ENCODE measurements at places on chromosomes 7 and 10.

- DNase-seq, result no peak
Observed at GRCh38 chr10:87991946-87992345, 128.5 kb downstream of the PTEN start.

DNA sequence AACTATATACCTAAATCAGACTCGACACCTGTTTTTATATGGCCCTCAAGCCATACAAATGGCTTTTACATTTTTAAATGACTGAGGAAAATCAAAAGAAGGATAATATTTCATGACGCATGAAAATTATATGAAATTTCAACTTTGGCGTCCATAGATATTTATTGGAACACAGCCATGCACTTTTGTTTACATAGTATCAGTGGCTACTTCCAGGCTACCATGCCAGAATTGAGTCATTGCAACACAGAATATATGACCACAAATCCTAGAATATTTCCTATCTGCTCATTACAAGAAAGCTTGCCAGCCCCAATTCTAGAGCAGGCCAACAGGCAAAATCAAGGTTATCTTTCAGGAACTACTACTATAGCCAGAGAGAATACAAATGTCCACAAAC lies 29.3 kb downstream of the AFAP1L2 start:
- DNase-seq, result no peak

- DNase-seq, result no peak
Observed at GRCh38 chr10:12906051-12906541, 95.4 kb downstream of the CCDC3 start.

- peak; percentile 7 for DNase-seq
Observed at GRCh38 chr7:141593134-141593533, 41.9 kb downstream of the AGK start.

DNA sequence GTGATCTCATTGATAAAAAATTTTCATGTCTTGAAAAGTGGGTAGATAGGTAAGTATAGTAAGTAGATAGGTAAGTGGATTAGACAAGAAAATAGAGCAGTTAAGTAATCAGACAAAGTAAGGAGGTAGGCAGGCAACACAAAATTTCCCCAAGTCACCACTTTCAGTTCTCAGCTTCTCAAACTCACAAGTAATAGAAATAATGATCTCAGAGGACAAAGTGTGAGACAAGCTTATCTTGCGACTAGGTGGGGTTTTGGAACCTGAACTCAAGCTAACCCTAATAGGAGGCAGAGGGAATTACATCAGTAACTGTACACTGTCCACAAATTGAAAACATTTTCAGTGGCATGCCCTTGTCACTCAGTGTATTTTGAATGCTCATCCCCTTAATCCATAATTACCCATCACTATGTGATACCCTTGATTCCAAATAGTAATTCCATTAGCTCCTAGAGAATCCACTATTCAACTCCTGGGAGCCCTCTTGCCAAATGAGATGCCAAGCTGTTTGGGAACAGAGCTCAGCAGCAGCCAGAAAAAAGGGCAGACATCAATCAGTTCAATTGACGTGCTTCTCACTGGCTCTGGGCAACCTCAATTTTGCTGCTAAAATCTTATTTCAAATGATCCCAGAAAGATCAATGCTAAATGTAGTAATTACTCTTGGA lies 703.2 kb downstream of the XPNPEP1 start:
- DNase-seq, result no peak

DNA sequence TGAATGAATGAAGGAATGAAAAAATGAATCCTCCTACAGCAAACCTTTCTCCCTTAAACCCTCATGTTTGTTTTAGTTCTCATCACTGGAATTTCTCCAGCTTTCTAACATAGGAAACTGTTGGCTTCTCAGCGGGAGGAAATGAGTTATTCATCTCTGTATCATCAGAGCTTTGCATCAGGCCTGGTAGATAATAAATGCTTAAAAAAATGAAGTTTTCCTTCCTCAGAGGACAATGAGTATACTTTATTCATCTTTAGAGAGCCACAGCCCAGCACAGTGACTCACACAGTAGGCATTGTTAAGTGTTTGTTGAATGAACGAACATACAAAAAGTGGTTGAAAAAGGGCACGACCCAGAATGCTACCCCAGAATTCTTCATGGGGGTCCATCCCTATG lies 62.6 kb downstream of the COL13A1 start:
- DNase-seq, result no peak

GRCh38 chr7:132930881-132931280 lies 151.0 kb downstream of the CHCHD3 start:
- no peak for DNase-seq

- DNase-seq, result no peak
Observed at GRCh38 chr10:132209130-132209529, 22.4 kb downstream of the DPYSL4 start.

DNA sequence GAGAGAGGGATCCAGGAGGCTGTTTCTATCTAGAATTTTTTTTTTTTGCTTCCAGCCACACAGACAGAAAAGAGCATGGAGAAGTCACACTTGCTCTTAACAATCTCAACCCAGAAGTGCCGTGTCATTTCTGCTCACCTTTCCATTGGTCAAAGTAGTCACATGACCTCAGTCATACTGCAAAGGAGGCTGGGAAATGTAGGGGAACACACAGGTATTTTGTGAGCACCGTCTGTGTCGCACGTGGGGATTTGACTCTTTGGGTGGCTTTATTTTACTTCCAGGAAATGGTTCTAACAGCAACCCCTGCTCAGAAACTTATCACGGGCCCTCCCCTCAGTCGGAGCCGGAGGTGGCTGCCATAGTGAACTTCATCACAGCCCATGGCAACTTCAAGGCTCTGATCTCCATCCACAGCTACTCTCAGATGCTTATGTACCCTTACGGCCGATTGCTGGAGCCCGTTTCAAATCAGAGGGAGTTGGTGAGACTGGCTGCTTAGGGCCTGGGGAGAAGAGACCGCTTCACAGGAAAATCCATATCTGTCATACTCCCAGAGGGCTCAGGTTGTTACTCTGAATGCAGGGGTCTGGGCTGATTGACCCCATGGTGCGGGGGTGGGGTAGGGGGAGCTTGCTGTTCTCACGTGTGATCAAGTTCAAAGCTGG lies 13.1 kb upstream of the CPA1 start:
- no peak for DNase-seq

- no peak for DNase-seq
Observed at GRCh38 chr7:12137283-12137682, 73.8 kb upstream of the TMEM106B start.

DNA sequence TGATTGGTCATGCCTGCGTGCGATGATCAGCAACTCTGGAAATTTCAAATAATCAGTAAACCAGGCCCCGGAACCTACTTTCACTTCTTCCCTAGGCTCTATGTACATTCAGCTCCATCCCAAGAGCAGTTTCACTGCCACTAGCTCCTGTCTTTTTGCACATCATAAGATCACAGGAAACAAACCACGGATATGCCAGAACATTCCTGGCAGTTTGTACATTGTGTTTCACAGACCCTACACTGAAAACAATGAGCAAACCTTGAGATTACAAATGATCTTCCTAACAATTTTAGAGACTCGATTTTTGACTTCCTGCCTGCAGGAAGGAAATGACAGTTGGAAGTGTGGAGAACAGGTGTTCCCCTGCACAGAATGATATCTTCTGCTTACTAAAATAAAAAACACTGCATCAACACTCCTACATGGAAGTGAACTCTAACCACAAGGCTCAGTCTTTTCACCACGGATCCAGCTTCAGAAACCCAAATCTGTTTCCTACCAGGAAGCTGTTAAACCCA lies 7.6 kb upstream of the TMEM236 start:
- no peak for DNase-seq

DNA sequence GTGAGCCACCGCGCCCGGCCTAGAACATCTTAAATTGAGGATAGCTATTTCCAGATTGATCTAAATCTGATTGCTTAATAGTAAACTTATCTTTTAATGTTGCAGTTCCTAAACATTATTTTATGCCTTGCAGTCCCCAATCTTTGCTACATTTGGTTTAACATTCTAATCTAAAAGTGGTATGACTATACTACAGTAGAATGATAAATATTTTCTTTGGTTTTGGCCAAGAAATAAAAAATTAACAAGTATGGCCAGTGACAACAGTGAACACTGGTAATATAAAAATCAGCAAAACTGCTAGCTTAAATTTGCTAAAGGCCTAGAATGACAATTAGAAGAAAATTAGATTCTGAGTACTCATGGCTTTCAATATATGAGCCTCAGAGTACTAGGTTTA lies 73.5 kb downstream of the CDK6 start:
- no peak for DNase-seq

DNA sequence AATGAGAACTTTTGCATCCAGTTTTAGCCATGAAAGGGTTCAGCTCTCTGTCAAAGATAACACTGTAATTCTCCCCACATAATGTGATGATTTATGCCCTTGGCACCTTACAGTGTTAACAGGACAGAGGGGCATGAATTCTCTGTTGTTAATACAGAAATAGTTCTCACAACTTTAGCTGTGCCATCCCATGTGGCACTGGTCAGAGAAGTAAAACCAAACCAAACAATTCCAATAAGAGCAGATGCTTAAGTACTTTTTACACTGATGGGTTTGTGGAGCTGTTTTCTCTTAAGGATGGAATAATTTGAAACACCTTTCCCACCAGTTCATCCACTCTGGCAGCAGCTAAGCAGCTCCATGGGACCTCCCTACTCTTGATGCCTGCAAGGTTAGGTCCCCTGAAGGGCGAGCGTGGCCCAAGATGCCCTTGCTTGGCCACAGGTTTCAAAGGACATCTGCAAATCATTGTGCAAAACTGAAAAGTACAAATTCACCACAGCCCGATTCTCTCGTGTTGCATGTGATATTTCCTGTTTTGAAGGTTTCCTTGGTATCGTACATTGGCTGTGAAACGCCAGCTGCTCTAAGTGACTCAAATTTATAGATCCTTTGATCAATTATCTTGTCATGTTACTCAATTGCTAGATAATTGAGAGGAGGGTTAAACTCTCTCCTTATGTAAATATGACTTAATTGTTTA lies 82.5 kb upstream of the CREB5 start:
- DNase-seq, result no peak

- no peak for DNase-seq
Observed at GRCh38 chr10:79443338-79444198, 1.9 kb downstream of the ZCCHC24 start.

DNA sequence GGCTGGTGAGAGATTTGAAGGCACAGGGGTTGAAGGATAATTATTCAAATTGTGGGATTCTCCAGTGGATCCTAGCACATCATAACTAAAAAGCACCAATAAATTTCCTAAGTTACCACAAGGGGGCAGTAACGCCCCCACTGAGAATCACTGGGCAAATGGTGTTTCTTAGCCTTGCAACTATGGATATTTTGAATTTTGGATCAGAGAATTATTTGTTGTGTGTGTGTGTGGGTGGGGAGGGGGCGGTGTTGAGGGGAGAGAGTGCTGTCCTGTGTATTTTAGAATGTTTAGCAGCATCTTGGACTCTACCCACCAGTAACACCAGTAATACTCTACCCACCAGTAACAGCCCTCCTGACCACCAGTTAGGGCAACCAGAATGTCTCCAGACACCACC lies 63.3 kb upstream of the PRKG1 start:
- no peak for DNase-seq

DNA sequence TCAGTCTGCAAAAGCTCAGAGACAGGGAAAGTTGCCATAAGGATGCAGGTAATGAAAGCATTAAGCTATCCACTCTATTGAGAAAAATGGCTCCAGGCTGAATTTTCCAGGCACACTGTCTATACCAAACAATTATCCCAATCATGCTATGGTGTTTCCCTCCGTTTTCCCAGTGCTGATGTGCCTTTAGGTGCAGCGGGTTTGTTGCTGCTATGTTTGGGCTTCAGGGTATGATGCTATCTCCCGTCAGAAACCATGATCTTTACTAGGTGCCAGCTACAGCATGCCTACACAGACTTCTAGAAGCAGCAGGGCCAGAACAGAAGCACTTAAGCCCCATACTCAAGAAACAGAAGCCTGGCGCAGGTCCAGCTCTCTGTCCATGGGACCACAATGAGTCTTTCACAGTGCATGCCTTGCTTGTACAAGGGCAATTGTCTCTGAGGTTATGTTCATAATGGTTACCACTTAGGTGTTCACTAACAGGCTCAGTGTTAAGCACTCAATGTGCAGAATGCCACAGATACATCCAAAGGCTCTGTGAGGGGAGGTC lies 19.4 kb downstream of the STEAP1B start:
- DNase-seq, result no peak

DNA sequence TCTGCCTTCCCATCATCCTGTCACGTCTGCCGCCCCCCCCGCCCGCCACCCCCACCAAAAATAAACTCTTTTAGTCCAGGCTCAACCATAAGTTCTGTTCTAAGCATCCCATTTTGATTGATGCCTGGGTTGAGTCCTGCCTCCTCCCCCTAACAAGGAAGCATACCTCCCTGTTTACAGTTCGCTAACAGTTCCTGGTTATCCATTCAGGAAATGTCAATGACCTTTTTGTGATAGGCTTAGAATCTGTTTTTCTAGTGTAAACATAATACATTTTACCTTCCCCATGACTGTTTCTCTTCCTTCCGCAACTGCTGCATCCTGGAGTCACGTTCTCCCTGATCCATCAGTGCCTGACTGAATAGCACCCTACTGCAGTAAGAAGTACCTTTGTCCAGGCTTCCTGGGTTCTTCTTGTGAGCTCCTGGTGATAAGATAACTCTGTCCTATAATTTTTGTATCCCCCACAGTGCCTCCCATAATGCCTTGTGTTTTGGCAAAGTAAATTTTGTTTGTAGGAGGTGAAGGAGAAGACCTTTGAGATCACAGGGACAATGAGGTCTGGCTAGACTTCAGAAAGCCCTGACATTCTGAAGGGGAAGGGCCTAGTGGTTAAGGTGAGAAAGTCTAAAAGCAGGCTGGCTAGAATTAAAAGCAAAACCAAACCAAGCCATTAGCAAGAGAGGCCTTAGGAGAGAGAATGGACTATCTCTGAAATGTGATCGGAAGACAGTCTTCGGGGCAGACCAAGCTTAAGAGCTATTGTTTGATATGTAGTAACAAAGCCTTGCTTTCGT lies 7.3 kb downstream of the AGFG2 start:
- no peak for DNase-seq

- no peak for DNase-seq
Observed at GRCh38 chr7:128910569-128910945, at the start of gene KCP. KCP (minus strand) TSS chr7:128910709; CDS start chr7:128910676, 33 bp downstream.

GRCh38 chr7:101998906-101999240 lies 181.4 kb downstream of the CUX1 start:
- DNase-seq, result no peak

GRCh38 chr10:122113161-122113944 lies 124.4 kb downstream of the TACC2 start:
- DNase-seq, result no peak

DNA sequence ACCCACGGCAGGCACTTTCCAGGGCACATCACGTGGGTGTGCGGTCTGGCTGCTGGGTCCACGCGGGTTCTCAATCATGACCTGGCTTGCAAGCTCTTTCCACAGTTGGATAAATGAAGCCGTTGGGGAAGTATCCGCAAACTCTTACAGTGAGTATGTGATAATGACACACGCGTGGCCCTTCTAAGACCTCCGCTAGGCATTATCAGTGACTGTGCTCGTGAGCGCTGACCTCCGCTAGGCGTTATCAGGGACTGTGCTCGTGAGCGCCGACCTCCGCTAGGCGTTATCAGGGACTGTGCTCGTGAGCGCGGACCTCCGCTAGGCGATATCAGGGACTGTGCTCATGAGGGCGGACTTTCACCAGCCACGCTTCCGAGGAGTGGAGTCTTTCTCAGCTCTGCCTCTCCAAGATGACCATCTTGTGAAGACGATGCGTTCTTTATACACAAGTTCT lies 107.0 kb downstream of the WDR37 start:
- DNase-seq, result no peak

GRCh38 chr10:123952099-123952498 lies 60.5 kb upstream of the CPXM2 start:
- DNase-seq, result no peak

Data from NCI-H524 treated with DMSO at 0.1 percent for 48 hours (cell line).